ENCODE measurements at places on chromosomes 16 and 17. TPM values are rescaled to one million over a fixed set of nuclear protein-coding genes. Genes with fewer than 3 reads are reported as not detected.

Gene UNC13D
- total RNA-seq: 12.8 TPM

Gene CCL4
- 25.3 TPM for total RNA-seq

Gene CORO6
- 7.1 TPM for total RNA-seq

Gene SLC16A11
- 0.84 TPM for total RNA-seq

Gene ZDHHC1
- total RNA-seq: 9.5 TPM

Gene NACA2
- not detected for total RNA-seq

Gene TBC1D3G
- not detected for total RNA-seq

Gene SLC35G6
- not detected for total RNA-seq

Gene SLFN14
- not detected for total RNA-seq

Gene CDYL2
- total RNA-seq: 24.0 TPM

Gene C1QBP
- 110 TPM for total RNA-seq

Gene GID4
- total RNA-seq: 17.4 TPM

Gene GDE1
- 55.9 TPM for total RNA-seq

DNA sequence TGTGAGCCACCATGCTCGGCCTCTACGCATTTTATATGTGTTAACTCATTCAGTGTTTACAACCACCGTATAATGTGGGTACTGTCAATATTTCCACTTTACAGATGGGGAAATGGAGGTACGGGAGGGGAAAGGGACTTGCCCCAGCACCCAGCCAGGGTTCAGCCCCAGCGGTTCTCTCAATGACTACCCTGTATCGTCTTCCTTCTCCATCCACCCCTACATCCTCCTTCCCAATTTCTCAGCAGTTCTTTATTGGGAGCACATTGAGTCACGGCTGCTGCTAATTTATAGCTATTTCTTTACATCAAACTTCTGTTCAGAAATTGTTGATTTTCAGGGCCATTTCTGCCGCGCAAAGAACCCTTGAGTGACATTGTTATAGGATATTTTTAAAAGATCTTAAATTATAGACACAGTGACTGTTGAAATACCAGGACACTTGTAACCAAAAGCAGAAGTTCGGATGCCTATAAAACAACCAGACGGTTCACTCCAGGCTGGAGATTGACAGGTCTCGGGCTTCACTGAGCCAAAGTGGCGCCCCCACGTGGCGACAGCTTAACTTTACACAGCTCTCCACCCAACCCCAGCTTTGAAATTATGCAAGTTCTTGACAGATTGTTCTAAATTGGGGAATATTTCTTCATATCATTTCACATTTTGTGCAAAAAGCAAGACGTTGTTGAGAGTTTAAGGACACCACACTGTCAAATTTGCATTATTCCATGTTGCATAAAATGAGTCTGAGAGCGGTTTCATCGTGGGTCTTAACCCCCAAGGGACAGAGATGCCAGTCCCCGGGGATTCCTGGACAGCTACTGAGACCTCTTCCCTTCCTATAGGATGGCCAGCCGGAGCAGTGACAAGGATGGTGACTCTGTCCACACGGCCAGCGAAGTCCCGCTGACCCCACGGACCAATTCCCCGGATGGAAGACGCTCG lies 11.8 kb downstream of the SYT17 start:
- DNase-seq: no peak

- DNase-seq: no peak
These were observed 77.1 kb downstream of the MRM3 start for GRCh38 chr17:859061-859823.

GRCh38 chr17:61574542-61575351 lies 16.3 kb downstream of the NACA2 start:
- no peak for DNase-seq

DNA sequence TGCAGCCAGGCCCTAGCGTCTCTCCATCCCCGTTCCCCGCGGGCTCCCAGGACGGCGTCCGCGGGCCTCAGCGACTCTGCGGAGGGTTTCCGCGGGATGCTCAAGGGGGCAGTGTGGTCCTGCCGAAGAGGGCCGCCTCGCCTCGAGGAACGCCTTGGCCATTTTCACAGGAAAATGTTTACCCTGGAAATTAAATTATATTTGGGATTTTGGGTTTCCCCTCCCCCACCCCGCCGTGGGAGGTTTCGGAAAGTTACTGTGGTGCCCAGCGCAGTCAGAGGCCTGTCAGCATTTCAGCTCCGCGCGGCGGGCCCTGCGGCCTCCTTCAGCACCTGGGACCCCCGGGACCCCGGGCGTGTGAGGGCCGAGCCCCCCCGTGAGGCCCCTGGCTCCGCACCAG lies 94.5 kb downstream of the PCTP start:
- DNase-seq: no peak

GRCh38 chr17:42683407-42684034 lies 1.2 kb downstream of the CNTNAP1 start:
- no peak for DNase-seq

DNA sequence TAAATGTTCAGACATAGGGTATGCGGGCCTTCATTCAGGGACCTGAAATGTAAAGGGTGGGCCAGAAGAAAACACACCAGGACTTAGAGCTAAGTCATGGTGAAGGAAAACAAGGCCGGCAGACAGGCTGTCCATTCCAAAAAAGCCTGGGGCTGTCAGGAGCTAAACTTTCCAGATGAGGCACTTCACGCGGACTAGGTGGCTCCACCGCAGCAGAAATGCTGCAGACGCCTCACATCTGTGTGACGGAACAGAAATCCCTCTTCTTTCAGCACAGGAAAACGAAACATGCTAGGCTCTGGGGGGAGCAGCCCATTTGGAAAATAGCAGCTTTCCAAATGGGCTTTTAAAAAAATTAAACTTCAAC lies 88.7 kb downstream of the HS3ST3A1 start:
- no peak for DNase-seq

- DNase-seq: peak; percentile 86
These were observed 9.2 kb upstream of the TNFRSF13B start for GRCh38 chr17:16980813-16981731.

GRCh38 chr16:68636818-68637217 lies 8.3 kb upstream of the CDH3 start:
- no peak for DNase-seq

GRCh38 chr16:17027488-17028129 lies 443.2 kb downstream of the XYLT1 start:
- no peak for DNase-seq

- no peak for DNase-seq
These were observed 19.6 kb downstream of the OR1D5 start for GRCh38 chr17:3043737-3044365.

GRCh38 chr17:7475764-7476422 lies 3.5 kb downstream of the ZBTB4 start:
- no peak for DNase-seq

DNA sequence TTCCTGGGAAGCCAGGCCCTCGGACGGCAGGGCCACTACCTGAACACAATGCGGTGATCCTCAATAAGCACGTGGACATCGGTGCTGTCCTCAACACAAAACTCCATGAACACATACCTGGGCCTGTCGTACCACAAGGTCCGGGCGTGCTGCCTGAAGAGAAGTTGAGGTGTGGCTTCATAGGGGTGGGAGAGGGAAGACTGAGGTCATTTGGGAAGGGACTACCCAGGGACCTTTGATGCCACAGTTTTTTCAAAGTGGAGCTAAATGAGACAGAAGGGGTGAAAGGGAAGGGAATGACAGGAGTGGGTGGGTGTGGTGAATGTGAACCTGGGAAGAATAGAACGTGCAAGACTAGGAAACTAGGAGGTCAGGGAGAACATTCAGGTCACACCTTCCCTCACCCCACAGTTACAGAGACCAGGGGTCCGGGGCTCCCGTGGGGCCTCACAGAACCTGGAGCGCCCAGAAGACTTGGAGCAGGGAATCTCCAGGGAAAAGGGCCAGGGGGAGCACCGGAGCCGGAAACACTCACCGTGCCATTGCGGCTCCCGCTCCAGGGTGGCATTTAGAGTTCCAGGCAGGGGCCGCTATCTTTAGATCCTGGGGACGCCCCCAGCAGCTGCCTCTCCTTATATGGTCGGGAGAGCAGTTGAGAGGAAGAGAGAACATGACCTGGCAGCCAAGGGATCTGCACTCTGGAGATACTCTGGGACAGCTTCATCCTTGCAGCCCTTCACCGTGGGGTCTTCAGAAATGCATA lies at the start of gene PTGES3L:
Gene PTGES3L (minus strand): TSS at position 570 of the 763 bp plus-strand sequence. CDS start 27 bp downstream, at position 543.
- peak; percentile 87 for DNase-seq

- DNase-seq: no peak
These were observed 159.9 kb downstream of the LGALS9B start for GRCh38 chr17:20307326-20307910.

GRCh38 chr16:9527976-9528375 lies 436.5 kb downstream of the HAPSTR1 start:
- DNase-seq: no peak

DNA sequence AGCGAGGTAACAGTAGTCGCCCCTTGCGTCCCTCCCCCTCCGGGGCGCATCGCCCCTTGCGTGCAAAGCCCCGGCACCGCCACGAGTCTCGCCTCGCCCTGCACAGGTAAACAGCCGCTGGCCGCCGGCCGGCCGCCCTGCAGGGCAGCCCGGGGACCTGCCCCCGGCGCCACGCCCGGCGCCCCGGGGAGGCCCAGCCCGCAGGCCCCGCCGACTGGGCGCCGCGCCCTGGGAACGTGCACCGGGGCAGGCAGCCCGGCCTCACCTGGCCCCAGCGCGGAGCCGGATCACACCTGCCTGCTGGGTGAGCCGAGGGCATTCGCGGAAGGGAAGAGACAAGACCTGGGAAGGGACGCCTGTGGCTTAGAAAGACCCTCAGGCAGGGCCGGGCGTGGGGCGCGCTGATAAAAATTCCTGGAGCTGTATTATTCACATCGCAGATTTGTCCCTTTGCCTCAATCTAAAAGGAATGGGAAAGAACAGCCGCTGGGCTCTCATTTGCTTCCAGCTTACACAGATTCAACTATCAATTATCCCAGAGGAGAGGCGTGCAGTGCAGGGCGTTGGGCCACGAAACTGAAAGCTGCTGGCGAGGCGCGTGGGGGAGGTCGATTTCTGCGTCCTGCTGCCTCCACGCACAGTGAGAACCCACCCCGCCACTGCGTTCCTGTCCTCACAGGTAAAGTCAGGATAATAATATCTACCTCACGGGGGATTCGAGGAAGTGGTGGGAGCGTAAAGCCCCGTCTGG lies 451.9 kb downstream of the SLC39A11 start:
- no peak for DNase-seq

GRCh38 chr17:7094652-7095019 lies 14.6 kb upstream of the CLEC10A start:
- DNase-seq: no peak

DNA sequence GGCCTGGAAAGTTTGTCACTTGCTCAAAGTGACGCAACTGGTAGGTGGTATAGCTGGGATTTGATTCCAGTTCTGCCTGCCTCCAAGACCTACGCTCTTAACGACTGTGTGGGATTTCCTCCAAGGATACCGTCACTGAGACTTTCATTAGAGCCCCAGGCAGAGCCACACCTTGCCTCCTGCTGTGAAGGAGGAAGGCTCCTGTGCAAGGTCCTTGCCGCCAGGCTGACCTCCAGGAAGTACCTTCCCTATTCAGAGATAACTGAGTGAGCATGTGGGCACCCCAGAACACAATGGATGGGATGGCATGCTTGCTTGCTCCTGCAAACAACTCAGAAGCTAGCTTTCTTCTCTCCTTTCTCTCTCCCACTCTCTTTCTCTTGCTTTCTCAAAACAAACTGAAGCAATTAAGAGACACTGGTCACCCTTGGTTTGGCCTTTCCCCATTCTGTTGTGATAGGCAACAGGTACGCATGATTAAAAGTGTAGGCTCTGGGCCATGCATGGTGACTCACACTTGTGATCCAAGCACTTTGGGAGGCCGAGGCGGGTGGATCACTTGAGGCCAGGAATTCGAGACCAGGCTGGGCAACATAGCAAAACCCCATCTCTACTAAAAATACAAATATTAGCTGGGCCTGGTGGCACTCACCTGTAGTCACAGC lies 30.7 kb downstream of the CACNG3 start:
- DNase-seq: no peak

GRCh38 chr17:56392321-56392720 lies 201.2 kb upstream of the NOG start:
- no peak for DNase-seq

DNA sequence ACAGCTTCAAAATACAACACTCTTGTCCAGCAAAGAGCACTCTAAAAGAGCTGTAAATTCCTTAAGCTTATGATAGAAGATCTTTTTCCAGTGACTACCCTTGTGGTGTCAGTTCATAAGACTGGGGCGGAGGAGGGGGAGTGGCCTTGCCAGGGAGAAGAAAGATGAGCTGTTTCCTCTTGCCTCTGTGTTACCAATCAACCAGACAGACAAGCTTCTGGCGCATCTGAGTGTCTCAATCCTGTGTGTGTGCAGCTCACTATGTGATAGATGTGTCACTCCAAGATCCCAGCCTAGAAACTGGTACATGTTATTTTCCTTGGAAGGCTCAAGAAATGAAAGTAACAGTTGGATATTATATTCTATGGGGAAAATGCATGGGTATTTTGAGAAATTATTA lies 167.4 kb upstream of the CACNG3 start:
- DNase-seq: no peak

- no peak for DNase-seq
These were observed 120.2 kb downstream of the METRNL start for GRCh38 chr17:83199500-83200201.

DNA sequence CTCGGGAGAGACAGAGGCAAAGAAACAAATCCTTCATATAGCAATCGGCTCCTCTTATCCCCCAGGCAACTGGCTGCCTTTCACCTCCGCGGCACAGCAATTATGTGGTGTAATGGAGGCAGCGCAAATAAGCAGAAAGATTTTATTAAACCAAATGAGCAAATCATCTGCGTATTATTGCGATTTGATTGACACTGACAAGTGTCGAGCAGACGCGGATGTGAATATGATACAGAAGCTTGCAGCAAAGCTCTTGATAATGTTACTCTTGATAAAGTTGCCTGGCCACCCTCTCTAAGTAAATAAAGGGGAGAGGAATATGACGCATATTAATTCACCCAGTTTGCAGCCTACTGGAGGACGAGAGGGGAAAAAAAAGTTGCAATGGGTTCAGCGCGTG lies 26.5 kb upstream of the AKTIP start:
- no peak for DNase-seq
